ENCODE measurements at places on chromosomes 3 and 15.

DNA sequence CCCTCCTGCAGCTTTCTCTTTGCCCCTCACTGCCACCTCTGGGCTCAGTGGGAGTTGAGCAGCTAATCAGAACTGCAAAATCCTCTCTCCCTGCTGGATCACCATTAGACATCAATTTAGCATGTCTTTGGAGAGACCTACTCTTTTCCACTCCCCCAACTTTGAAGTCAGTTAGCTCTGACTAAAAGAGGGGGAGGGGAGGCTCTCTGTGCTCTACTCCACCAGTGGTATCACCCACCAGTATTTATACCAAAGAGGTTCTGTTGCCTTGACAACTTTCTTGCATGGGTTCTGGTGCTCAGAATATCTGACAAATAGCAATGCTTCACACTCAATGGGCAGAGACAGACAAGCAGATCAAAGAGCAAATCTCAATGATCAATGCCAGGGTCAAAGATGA, 146.2 kb upstream of the ROPN1 start:
- DNase-seq = no peak

DNA sequence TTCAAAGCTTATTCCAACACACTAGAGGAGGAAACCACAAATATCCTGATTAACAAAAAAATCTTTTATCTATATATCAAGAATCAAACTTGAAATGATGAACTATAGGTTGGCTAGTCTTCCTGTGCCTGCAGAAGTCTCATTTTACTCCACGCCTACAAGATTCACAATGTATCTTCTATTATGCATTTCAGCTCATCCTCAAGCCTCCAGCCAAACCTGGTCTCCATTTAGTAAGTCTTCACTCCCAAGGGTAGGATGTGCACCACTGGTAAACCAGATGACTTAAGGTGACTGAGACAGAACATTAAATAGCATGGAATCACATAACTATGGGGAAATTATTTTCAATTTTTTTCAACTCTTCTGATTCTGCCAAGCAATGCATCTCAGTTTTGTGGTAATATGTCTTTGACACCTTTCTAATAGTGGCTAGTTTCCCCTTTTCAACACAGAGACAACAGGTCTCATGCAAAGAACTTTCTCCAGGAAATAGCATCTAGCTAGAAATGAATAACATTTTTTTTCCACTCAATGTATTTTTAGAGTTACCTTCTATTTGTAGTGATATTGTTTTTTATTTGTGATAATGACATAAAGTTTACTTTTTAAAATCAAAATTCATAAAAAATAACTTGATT, 166.9 kb downstream of the TNIK start:
- DNase-seq = no peak

DNA sequence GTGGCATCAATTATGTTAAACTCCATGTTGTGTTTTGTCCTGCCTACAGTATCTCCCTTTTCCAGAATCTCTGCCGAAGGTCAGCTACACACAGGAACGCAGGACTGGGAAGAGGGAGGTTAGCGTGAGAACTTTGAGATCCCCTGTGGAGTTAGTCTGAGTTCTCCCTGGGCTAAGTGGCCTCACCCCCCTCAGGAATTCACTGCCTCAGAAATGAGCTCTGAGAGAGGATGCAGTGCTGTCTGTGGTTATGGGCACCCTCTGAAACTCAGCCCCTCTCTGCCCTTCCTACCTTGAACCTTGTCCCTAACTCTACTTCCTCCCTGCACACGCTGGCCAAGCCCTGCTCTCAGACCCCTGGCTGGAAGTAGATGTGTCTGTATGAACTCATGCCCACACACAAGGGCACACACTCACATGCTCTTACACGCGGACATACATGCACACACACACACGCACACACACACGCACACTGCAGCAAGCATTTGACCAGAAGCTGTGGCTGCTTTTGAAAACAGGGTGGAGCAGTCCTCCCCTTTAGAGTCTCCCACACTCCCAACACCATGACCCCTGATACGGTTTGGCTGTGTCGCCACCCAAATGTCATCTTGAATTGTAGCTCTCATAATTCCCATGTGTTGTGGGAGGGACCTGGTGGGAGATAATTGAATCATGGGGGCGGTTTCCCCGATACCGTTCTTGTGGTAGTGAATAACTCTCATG, 5.3 kb upstream of the VIPR1 start:
- no peak for DNase-seq

DNA sequence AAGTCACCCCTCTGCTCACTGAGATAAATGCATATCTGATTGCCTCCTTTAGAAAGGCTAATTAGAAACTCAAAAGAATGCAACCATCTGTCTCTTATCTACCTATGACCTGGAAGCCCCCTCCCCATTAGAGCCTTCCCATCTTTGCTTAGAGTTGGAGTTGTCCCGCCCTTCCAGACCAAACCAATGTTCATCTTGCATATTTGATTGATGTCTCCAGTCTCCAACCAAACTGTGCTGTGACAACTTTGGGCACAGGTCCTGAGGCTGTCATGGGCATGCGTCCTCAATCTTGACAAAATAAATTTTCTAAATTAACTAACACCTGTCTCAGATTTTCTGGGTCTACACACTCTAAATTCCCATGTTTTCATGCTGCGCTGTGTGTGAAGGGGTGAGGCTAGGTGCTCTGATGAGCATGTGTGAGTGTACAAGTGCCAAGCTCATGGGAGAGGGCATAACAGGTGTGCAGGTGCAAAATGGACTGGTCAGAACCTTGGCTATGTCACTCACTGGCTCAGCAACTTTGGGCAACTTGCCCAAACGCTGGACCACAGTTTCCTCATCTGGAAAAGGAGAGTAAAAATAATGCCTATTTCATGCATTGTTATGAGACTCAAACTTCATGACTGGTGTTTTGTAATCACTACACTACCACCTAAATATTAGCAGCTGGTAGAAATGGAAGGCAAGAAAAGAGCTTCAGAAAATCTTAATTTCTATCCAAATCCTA, 7.2 kb downstream of the DAPK2 start:
- DNase-seq = no peak

DNA sequence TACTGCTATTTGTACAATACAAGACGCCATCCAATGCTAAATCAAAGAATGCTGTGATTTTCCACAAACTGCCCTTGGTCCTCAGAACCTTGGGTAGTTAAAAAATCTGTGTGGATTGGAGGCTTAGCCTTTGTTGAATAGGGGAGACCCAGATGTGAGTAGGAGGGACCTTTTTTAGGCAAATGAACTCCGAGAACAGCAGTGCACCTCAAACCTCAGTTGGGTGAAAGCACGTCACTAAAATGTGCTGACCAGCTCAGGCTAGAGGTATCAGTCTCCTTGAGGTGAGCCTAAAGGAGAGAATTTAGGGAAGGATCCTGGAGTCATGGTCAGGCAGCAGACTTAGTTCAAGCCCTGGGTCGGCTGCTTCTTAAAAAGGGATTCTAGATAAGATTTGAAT, 200.7 kb downstream of the SOX2 start:
- no peak for DNase-seq

GRCh38 chr3:45318689-45319088, 69.7 kb upstream of the LARS2 start:
- no peak for DNase-seq

- DNase-seq = no peak
These were observed 132.4 kb downstream of the RPL22L1 start for GRCh38 chr3:170737498-170738162.

GRCh38 chr15:67033571-67034044, 31.8 kb upstream of the SMAD3 start:
- DNase-seq = no peak

GRCh38 chr3:122936986-122937385, 90.6 kb downstream of the SEMA5B start:
- no peak for DNase-seq

GRCh38 chr15:23686466-23687142, 501 bp downstream of the NDN start:
- no peak for DNase-seq

DNA sequence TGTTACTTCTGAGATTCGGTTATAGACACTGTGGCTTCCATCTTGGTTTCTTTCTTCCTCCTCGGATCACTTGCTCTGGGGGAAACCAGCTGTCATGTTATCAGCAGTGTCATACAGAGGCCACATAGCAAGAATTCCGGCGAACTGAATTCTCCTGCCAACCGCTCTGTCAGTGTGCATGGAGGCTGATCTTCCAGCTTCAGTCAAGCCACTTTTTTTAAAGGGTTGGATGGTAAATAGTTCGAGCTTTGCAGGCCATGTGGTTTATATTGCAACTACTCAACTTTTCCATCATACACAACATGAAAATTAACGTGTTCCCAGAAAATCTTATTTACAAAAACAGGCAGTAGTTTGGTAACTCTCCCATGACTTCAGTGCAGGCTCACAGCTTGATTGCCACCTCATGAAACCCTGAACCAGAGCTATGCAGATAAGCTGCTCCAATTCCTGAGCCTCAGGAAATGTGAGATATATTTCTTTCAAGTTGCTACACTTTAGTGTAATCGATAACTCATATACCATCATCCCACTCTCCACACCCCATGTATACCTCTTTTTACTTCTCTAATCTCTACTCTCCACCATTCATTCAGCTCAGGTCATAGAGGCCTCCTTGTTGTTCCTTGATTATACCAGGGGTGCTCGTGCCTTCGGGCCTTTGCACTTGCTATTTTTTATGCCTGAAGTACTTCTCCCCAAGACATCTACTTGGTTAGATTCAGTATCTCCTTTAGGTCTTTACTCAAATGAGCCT, 7.2 kb downstream of the RPL22L1 start:
- DNase-seq = no peak

- DNase-seq = no peak
These were observed 548.6 kb downstream of the MAGI1 start for GRCh38 chr3:65490114-65490513.

DNA sequence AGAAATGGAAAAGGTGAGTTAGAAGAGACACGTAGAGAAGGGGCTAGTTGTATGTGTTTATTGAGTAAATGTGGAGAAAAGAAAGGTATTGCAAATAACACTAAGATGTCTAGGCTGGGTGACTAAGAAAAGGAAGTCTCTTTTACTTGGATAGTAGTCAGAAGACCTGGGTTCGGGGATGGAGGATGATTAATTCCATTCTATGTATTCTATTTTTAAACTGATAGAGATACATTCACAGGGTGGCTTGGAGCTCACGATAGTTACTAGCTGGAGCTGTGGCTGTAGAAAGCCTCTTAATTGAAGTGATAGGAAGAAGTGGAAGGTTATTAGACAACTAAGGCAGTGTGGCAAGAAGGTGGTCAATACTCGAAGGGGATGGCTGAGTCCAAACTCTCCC, 65.9 kb upstream of the TNIK start:
- no peak for DNase-seq

DNA sequence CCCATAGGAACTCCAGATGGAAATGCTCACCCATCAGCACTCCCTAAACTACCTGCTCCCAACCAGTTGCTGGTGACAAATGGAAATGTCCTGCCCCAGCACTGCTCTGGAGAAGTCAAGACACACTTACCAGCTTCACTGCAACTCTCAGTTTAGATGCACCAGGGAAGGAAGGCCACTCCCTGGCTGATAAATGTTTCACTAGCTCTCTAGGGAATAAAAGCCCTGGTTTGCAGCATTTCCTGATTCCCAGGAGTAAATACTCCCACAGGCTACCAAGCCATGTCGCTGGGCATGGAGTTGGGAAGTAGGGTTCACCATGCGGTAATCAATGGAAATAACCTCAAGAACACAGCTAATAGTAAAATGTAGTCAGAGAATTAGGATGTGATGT, 112.0 kb upstream of the NEO1 start:
- DNase-seq = no peak

GRCh38 chr15:87940768-87941167, 315.8 kb downstream of the NTRK3 start:
- DNase-seq = no peak

DNA sequence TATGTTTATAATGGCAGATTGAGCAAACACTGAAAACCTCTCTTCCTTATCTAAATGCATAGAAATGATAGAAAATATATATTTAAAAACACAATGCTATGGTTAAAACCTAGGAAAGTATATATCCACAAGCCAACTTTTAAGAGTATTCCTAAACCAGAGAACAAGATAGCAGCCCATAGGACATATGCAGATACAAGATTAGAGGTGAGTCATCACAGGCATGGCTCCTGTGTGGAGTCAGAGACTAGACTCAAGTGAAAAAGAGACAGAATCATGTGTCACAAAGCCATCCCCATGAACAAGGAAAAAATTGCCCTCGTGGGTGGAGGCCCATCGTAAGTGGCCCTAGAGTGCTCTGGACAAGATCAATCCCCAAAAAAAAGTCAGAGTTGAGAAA, 199.4 kb upstream of the PPP2R3A start:
- no peak for DNase-seq

GRCh38 chr3:188137051-188137450, 16.9 kb upstream of the LPP start:
- DNase-seq = no peak

DNA sequence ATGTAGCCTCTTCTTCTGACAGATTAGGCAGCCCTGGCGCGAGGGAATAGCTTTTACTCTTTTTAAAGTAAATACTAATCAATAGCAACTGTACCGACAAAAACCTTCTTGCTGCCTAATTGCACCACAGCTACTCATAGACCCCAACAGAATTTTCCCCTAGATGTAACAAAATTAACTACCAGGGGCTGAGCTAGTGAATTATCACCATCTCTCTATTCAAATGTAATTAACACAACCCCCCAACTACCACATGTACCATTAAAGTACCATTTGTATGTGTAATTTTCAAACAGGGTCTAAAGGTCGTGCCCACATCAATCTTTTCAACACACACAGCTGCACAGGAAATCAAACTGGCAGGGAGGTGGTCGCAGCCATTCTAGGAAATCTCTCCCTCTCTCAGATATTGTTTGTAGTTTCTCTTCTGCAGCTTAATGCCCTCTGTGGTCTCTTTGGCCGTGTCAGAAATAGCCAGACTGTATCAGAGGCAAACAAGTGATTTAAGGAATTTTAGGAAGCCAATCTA, 322.9 kb downstream of the RORA start:
- no peak for DNase-seq

DNA sequence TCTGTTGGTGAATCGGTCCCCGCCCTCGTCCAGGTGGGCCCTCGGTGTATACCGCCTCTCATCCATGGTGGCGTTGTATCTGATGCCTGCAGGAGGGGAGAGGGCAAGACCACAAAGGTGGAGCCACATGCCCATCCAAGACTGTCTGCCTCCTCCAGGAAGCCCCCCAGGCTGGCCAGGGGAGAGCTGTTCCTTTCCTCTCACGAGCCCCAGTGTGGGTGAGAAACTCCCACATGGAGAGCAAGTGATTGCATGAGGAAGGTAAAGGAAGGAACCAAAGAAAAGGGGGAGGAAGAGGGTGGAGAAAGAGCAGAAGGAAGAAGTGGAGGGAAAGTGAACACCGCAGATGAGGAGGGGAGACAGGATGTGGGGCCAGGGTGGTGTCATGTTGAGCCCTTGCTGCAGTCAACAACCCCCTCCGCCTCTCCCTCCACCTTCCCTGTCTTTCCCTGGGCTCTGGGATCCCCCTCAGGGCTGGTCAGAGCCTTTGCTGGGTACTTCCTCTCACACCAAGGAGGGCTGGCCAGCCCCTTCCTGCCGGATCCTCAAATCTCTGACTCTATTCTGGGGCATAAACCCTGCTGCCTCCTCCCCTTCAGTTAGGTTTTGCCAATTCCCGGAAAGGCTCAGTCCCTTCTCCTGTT, 49.3 kb downstream of the FEM1B start:
- DNase-seq = no peak

All from GM18507 (cell line).